ENCODE measurements at places on chromosomes 12 and 14. TPM values are rescaled to one million over a fixed set of nuclear protein-coding genes. Genes with fewer than 3 reads are reported as not detected.

GRCh38 chr12:108349278-108349688 is 10.2 kb upstream of the CMKLR1 start:
- DNase-seq: no peak

GRCh38 chr12:6215932-6216494 is 15.8 kb downstream of the CD9 start:
- peak; percentile 90 for DNase-seq

DNA sequence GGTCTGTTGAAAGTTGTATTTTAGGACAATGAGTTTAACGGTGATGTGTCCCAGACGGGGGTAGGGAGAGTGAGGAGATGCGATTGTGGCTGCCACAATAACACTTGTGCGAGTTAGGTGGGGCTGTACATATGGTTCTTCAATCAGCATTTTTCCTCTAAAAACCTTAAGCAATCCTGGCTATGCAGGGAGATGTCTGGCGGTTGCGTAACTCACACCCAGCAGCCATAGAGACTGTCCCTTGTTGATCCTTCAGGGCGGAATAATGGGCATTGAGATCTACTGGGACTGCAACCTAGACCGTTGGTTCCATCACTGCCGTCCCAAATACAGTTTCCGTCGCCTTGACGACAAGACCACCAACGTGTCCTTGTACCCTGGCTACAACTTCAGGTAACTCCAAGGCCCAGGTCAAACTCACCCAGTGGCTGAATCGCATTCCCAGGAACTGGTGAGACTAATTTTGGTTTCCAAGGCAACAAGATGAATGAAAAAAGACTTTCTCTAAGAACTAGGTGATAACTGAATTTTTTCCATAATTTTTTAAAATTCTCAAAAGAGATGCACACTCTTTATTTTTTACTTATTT is 34.6 kb downstream of the P2RX7 start:
- no peak for DNase-seq

- DNase-seq: no peak
These were observed 86.8 kb downstream of the NDUFA12 start for GRCh38 chr12:94916663-94917062.

RPL6 gene
- total RNA-seq: 1,050 TPM

GDF11 gene
- total RNA-seq: 1.4 TPM

DNA sequence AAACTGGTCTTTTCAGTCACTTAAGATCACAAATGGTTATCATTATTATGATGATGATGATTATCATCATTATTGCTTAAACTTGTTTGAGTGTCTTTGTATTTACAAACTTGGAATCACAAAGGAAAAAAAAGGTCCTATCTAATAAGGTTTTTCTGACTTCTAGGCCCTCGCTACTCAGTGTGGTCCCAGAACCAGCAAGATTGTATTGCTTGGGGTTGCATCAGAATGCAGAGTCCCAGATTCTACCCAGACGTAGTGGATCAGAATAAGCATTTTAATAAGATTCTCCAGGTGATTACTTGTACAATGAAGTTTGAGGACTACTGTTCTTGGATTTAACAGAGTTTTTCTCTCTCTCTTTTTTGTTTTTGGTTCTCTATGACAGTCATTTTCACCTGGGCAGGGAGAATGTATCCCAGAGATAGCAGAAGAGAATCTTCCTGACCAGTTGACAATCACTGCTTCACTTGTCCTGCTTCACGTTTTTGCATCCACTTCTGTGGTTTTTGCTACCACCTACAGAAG is 29.3 kb upstream of the PPP1R12A start:
- DNase-seq: no peak

GRCh38 chr12:95970905-95971304 is 25.2 kb downstream of the HAL start:
- DNase-seq: no peak

DNA sequence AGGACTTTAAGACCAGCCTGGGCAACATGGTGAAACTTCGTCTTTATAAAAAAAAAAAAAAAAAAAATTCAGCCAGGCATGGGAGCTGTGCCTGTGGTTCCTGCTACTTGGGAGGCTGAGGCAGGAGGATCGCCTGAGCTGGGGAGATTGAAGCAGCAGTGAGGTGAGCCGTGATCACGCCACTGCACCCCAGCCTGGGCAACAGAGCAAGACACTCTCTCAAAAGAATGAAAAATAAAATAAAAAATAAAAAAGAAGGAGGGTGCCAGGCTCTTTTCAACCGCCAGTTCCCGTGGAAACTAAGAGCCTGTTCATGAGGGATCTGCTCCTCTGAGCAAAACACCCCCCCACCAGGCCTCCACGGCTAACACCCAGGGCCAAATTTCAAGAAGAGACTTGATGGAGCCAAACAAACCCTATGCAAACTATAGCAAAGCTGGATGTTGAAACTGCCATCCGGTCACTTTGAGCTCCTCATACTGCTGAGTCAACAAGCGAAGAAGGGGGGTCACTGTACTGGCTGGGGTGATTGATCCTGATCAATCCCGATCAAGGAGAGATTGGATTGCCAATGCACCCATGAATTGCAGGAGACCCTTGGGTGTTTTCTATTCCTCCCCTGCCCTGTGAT is 23.4 kb downstream of the DLK1 start:
- no peak for DNase-seq

ORAI1 gene
- total RNA-seq: 35.2 TPM

DNA sequence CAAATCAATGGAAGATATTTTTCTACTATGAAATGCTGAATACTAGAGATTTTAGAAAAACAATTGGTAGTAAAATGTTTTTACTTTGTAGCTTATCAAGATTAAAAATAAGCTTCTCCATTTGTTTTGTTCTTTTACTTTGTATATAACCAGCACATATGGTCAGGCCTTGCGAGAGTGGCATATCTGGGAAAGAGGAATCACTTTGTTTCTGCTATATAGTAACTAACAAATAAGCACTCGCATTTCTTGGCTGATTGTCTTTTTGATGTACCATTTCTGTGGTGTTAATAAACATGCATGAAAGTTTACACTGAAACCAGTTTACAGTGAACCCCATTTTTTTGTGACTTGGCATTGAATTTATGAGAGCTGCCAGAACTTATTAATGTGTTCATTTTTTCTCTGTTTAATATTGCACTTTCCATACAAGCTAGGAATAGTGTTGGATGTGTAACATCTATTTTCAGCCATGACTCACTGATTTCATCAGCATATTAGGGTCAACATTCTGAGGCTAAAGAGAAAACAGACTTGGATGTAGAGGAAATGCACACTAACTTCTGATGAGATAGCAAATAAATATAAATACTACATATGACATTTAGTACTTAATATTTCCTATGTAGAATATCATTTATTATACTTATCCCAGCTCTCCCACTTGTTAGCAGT is 635.5 kb downstream of the KCNH5 start:
- DNase-seq: no peak

DNA sequence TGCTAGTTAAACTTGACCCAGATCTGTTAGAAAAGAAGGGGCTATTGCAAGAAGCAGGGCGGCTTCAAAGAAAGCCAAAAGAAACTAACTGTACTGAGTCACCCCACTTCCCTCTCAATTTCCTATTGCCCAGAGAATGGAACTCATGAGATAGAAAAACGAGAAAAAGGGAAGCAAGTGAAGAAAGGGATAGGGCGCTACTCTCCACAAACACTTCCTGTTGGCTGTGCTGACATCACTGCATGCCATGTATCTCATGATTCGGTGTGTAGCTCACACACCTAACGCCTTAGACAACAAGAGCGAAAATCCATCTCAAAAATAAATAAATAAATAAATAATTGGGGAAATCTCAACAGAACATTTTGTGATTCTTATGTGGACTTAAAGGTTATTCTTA is 13.0 kb upstream of the P2RX4 start:
- peak; percentile 71 for DNase-seq

DNA sequence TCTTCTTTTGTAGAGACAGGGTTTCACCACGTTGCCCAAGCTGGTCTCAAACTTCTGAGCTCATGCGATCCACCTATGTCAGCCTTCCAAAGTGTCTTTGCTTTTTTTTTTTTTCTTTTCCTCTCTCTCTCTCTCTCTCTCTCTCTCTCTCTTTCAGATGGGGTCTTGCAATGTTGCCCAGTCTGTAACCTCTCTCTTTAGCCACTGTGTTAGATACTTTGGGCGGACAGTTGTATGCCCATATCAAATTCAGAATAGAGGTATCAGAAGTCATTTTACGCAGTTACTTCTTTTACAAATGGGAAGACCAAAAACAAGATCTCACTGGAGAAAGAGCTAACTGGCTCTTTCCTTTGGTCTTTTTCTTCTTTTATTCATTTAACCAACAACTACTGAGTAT is 6.7 kb downstream of the HEBP1 start:
- DNase-seq: no peak

GRCh38 chr12:50070314-50071060 is 13.1 kb downstream of the ASIC1 start:
- DNase-seq: peak; percentile 91

GRCh38 chr14:67416085-67416484 is 4.1 kb upstream of the PLEK2 start:
- DNase-seq: no peak

DNA sequence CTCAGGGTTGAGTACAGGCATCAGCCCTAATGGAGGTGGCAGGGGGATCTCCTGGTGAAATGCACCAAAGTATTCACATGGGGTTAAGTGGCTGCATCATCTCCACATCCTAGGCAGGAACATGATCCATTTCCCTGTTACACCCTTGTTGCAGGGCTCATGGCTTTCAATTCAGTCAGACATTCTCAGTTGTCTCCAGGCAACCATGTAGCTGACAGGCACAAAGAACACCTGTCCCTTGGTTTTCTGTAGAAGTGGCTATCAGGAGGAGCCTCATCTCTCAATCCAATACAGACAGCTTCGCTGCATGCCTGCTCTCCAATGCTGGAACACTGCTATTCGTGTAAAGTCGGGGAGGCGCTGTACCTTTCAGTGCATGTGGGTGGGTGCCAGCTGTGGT is 299.0 kb upstream of the FOXG1 start:
- no peak for DNase-seq

- no peak for DNase-seq
These were observed 63.3 kb downstream of the TSHR start for GRCh38 chr14:81018684-81019083.

CBLN3 gene
- 1.0 TPM for total RNA-seq

DNA sequence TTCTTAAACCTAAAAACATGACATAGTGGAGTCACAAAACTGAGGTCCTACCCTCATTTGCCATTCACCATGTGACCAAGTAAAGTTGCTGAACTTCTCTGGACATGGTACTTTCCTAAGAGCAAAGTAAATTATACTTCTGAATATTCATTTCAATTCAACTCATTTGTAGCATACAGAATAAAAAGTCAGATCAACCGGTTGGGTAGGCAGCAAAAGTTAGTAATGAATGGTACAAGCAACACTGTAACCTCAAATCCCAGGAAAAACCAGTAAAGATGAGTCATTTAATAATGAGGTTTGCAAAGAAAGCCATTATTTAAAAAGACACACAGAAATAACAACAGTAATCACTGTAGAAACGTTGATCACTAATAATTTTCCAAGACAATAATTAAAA is 8.7 kb downstream of the POLE2 start:
- no peak for DNase-seq

NPAS3 gene
- total RNA-seq: not detected

NRDE2 gene
- total RNA-seq: 13.3 TPM

GRCh38 chr12:116784238-116784612 is 46.1 kb downstream of the RNFT2 start:
- DNase-seq: no peak

DNA sequence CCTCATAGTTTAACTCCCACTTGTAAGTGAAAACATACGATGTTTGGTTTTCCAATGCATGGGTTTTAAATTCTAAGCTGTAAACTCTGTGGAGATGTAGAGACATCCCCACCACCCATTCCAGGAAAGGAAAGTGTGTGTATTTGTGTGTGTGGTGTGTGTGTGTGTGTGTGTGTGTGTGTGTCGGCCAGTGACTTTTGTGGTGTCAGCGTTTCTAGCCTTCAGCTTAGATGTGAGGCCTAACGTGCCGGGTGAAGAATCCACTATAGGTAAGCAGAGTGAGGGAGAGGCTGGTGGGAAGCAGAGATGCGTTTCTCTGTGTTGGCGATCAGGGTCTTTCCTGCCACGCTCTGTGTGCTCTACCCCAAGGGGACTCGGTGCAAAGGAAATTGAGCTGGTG is 93.0 kb downstream of the SLC24A4 start:
- DNase-seq: no peak

DNA sequence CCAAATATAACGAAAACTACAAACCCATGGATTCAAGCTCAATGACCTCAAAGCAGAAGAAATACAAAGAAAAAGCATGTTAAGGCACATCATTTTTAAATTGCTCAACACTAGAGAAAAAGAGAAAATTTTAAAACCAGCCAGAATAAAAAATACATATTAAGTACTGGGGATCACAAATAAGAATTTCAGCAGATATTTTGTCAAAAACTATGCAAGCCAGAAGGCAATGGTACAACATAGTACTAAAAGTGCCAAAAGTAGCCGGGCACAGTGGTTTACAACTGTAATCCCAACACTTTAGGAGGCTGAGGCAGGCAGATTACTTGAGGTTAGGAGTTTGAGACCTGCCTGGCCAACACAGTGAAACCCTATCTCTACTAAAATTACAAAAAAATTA is 10.2 kb downstream of the SGPP1 start:
- DNase-seq: peak; percentile 30

DNA sequence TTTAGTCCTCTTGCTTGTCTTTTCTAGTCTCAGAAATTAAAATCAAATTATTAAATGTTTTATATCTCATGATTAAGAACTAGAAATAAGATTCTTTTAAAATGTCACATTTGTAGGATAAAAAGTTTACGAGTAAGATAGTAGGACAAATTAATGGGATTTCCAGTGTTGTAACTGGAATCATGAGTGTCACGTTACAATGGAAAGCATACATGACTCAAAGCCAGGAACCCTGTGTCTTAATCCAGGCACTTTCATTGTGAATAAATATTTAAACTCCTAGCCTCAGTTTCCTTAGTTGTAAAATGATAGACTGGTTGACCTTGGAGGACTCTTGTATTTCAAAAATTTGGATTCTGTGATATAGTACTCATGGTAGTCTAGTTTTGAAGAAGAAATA is 84.9 kb downstream of the MIA2 start:
- no peak for DNase-seq

DNA sequence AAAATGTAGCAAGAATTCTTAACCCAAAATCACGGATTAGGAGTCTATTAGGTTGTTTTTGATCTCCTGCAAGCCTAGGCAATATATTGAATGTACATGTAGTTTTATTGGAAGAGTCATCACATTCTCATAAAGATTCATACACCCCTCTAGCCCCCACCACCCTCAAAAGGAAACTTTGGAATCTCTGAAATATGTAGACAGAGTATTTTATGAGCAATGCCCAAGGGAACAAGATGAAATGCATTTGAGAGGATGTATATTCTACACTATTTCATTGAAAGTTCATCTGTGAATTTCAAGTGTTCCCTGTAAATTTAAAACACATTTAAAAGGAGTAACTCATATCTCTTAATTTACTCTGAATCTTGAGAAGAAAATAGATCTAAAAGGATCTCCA is 103.7 kb downstream of the SYT1 start:
- no peak for DNase-seq

- DNase-seq: no peak
These were observed 2.5 kb downstream of the GSC start for GRCh38 chr14:94767321-94767878.

DNA sequence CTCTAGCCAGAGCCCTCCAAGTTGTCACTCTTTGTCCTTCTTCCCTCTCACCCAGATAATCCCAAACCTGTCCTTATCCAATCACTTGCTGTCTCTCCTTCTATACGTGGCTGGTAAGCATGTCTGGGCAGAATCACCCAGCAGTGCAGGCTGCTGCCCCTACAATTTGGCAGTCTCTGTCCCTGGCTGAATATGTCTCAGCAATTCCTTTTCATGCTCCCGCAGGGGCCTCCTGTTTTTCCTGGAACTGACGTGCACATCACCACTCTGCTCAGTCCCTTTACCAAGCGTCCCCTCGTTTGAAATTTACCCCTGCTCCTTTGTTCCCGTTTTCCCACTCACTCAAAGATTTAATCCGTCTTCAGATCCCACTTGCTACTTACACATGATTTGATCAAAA is 80.0 kb downstream of the ST8SIA1 start:
- no peak for DNase-seq

Data from dermis blood vessel endothelial cell (primary cell).